ENCODE measurements at places on chromosomes 13 and 19.

GRCh38 chr13:113083402-113084061 lies 22.1 kb upstream of the F7 start:
- DNase-seq, result no peak

DNA sequence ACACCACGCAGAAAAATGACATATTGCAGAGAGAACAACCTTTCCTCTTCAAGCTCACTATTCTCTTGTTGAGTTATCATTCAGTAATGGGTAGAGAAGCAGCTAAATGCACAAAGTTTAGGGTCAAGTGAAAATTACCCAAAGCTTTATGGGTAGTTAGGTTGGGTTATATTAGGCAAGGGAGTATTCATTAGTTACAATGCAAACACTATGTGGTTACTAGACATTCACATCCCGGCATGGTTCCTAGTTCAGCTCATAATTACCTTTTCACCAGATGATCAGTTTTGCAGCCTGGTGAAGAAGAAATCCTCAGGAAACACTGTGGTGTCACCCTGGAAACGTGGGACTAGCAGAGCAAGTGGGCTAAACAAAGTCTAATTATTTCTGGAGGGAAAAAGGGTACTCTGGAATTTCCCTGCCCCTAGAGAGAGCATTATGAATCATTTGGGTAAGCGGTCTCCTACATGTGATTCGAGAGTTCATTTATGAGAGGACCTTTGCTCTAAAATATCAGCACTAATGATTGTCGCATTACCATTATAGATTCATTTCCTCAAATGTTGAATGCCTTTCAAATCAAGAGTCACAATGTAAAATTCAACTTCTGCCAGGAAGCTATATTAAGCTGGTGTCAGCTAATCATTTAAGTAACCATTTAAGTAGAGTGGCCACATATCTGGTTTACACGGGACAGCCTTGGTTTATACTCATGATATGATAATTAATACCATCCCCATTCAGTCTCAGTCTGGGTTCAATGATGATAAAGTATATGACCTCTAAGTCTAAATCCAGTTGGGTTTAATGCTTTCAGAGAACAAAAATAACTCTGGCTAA lies 1208.0 kb downstream of the DIAPH3 start:
- DNase-seq, result no peak

GRCh38 chr13:112657850-112658445 lies 31.9 kb upstream of the ATP11A start:
- no peak for DNase-seq

- no peak for DNase-seq
These were observed 108.3 kb upstream of the ZNF536 start for GRCh38 chr19:30263830-30264381.

Measured in suppressor macrophage treated with lipopolysaccharide for 1 hour (primary cell).